ENCODE measurements at places on chromosomes 7 and 10.

DNA sequence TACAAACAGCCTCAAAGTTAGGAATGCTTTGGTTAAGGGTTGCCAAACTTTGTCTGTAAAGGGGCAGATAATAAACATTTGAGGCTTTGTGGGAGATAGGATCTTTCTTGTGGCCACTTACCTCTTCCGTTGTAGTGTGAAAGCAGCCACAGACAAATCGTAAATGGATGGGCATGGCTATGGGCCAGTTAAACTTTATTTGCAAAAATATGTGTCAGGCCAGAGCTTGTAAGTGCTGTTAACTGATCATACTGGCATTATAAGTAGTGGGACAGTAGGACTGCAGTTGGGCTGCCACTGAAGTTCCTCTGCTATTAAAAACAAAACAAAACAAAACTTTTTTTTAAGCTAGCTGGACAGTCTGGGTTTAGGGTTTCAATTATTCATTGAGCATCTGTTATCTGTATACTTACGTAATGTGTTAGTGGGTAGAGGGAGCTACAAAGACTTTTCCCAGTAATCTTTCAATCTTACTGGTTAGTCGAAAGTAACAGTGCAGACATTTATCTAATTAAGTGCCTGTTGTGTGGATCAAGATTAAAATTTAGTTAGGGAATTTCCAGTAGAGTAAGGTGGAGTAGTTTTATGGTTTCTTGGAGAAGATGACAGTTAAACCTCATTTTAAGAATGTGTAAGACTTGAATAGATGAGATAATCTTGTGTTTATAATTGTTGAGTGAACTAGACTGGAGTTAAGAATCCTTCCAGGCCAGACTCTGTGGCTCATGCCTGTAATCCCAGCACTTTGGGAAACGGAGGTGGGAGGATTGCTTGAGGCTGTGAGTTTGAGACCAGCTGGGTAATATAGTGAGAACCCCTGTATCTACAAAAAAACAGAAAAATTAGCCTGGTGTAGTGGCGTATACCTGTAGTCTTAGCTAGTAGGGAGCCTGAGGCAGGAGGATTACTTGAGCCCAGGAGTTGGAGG, 100.1 kb downstream of the BTRC start:
- no peak for DNase-seq

- DNase-seq, result no peak
These were observed 47.2 kb downstream of the PRF1 start for GRCh38 chr10:70555371-70555770.

DNA sequence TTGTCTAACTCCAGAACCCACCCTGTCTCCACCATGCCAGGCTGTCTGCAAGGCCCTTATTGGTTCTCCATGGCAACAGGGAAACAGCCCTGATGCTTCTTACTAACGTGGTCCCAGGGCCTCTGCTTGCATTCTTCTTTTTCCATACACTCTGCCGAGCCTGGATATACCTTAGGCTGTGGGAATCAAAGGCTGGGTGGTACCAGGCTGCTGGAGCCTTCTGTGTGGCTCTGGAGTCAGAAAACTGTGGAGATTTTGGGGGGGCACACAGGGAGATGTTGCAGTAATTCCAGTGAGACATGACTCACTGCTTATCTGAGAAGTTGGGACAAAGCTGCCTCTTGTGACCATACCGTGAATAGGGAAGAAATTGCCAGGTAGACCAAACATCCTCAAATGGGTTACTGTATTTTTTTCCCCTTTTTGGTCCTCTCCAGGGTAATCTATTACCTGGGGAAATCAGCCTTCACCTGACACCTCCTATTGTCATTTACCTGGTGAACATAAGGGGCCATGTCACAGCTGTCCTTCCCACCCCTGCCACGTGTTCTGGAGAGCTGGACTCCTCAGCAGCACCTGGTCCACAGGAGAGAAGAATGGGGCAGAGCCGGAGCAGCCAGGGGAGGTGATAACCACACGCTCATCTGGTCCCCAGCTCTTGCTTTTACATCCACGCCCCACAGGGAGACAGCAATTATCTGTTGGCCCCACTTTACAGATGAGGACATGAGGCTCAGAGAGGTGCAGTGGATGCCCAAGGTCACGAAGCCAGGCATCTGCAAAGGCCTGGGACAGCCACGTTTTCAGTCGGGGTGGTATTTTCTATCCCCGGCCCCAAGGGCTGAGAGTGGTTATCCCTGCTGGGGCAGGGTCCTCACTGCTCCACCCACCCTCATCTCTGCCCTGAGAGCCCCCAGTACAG, 4.6 kb downstream of the CHST3 start:
- DNase-seq, result no peak

- DNase-seq, result no peak
These were observed 275.8 kb downstream of the POM121L12 start for GRCh38 chr7:53311205-53311604.

- DNase-seq, result no peak
These were observed 297.7 kb upstream of the LRGUK start for GRCh38 chr7:133829336-133829897.

DNA sequence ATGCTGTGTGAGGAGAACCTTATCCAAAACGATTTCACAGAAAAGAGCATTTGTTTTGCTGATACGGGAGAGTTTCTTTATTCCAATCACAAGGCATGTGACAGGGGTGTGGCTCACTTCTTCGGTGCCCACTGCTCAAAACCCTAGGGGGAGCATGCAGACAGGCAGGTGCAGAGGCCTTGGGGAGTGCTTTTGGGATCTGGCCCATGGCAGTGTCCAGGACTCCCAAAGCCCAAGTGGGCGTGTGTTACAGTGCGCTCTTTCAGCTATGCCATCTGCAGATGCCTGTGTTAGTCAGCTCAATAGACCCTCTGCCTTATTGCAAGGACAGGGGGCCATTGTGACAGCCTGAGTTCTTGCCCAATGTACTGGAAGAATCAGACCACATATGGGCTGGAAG, 94.8 kb downstream of the CSTF2T start:
- DNase-seq, result no peak

DNA sequence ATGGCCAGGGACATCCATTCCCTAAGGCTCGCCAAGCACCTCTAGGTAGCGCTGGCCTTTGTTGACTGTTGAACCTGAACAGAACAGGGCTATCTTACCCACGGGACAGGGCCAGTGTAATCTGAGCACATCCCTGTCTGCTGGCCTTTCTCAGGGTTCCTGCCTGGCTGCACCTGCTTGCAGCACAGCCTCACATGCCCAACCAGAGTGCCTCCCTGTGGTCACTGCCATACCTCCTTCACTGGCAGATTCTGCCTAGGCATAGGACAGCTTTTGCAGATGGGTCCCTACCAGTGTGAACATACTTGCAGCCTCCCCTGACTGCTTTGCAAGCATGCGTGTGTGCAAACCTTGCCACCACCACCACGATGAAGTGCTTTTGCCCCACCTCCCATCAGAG, 15.8 kb upstream of the LIPN start:
- DNase-seq, result no peak

GRCh38 chr7:98617051-98617959, at the start of gene NPTX2:
NPTX2 (plus strand) TSS chr7:98617285; CDS start chr7:98617462, 177 bp downstream.
- DNase-seq, result no peak

DNA sequence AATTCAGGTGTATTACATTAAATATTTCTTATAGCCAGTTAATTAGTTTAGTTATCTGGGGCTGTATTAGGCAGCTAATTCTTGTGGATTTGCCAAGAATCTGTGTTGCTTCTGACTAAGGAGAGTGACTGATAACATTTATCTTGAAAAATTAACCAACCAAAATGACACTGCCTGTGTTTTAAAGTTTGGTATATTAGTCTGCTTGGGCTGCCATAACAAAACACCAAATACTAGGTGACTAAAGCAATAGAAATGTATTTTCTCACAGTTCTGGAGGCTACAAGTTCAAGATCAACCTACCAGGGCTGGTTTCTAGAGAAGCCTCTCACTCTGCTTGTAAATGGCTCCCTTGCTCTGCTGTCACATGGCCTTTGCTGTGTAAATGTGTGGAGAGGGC, 12.9 kb downstream of the EXOC4 start:
- no peak for DNase-seq

GRCh38 chr7:40520986-40521738, 386.4 kb downstream of the SUGCT start:
- DNase-seq, result no peak

DNA sequence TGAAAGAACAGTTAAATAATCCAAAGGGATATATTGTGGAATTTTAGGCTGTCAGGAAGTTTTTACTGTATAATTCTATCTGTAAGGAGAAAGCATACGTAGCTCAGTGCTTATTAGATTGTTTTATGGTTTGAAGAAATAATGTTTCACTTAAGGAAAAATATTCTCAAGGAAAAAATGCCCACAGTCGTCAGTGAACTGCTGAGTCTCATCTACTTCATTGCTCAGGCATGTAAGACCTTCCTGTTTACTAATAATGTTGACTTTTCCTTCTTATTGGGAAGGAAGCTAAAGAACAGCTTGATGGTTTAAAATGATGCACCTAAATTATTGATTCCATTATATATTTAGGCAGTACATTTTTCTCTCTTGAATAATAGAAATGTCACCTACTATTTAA, 304.2 kb downstream of the SDK1 start:
- DNase-seq, result no peak

DNA sequence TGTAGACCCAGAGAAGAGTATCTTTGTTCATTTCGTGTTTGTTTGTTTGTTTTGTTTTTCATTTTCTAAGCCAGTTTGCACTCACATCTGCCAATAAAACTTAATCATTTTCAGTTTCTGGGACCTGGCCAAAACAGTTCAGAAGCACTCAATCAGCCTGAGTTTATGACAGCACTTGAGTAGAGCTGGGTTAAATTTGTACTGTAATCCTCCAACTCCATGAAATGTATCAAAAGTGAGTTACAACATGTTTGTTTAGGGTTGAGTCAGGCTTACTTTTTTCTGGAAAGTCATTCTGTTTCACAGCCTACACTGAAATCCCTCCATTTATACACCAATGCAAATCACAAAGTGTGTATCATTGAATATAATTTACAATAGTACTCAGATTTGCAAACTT, 91.9 kb downstream of the ZWINT start:
- no peak for DNase-seq
